ENCODE measurements at places on chromosomes 3 and 15. TPM values are rescaled to one million over a fixed set of nuclear protein-coding genes. Genes with fewer than 3 reads are reported as not detected.

The TMEM45A gene
- total RNA-seq = 6.3 TPM

The APOD gene
- 121 TPM for total RNA-seq

The MOBP gene
- 2.4 TPM for total RNA-seq

The ANKRD63 gene
- 2.7 TPM for total RNA-seq

The FBXO40 gene
- total RNA-seq = 0.68 TPM

The DMXL2 gene
- 12.2 TPM for total RNA-seq

The CHAC1 gene
- 2.7 TPM for total RNA-seq

The RFTN1 gene
- total RNA-seq = 16.1 TPM

The MST1R gene
- 1.5 TPM for total RNA-seq

The CCK gene
- 3.0 TPM for total RNA-seq

The CYP11A1 gene
- 0.87 TPM for total RNA-seq

The TNNC1 gene
- 2.7 TPM for total RNA-seq

The SLC51A gene
- total RNA-seq = 0.55 TPM

The ITGA11 gene
- total RNA-seq = 2.0 TPM
